ENCODE measurements at places on chromosomes 2 and 18.

DNA sequence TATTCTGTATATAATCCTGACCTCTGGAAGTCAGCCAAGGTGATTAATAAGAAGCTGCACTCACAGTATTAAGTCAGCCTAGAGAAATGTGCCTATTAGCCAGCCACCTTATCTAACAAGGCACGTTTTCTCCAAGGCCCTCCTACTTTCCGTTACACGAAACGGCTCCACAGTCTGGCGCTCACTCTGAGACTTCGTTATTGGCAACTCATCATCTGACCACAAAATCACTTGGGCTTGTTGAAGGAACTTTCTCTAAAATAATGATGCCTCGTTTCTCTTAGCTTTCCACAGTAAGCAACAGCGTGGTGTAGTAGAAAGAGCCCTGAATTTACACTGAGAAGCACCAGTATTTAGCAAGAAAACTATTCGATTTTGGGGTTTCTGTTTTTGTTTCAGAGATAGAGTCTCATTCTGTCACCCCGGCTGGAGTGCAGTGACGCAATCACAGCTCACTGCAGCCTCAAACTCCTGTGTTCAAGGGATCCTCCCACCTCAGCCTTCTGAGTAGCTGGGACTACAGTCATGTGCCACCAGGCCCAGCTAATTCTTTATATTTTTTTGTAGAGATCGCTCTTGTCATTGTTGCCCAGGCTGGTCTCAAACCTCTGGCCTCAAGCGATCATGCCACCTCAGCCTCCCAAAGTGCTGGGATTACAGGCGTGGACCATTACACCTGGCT, 53.6 kb upstream of the SLC14A1 start:
- no peak for DNase-seq

- DNase-seq, result no peak
Measured at GRCh38 chr18:2948038-2948437, 64.9 kb downstream of the LPIN2 start.

GRCh38 chr2:67825476-67825875, 237.3 kb downstream of the C1D start:
- no peak for DNase-seq

DNA sequence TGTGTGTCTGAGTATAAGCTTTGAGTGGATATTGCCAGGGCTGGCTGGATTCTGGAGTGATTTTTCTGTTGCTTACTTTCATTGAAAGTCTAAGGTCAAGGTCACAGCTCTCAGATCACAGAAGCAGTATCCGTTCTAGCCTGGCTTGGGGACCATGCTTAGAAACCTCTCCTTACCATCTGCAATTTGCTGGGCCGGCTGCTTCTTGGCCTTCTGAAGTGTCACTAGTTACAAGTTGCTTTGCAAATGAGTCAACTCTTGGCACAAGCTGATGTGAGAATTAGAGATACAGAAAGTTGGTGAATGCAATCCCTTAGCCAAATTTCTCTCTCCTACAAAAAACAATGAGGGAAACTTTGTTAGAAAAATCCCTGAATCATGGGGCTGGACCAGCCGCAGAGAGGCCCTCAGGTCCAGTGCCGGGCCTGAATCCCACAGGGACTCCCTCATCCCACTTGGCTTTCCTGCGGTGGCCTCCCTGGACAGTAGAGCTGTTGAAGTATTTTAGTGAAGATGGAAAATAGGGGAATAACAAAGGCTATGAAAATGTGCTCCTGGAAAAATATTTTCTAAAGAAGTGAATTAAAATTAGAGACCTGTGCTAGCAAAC, 92.7 kb upstream of the CNGA3 start:
- DNase-seq, result no peak

DNA sequence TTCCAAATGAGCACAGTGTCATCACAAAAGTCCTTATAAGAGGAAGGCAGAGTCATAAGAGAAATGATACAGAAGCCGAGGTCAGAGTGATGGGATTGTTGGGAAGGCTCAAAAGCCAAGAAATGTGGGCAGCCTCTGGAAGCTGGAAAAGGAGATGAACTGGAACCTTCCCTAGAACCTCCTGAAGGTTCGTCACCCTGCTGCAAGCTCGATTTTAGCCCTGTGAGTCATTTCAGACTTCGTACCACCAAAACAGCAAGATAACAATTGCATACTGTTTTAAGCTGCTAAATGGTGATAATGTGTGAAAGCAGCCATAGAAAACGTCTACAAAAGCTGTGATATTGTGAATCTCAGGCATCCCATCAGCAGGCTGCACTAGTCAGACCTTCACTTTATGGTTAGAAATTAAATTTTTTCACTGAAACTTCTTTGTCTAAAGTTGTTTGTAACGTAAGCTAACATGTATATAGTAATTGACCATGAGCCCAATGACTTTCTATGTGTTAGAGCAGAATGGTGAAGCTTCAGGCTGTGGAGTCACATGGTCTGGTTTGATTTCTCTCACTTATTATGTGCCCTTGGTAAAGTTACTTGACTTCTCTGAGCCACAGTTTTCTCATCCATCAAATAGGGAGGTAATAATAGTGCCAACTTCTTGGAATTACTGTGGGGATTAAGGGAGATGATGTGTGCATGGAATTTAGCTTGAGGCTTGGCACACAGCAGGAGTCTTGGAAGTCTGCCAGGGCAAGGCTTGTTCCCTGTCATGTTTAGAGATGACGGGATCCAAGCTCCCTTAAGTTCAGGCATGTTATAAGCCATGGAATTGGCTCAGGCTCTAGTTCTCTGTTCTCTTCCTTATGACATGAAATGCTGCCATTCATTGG, 132.0 kb upstream of the CCDC195 start:
- peak; percentile 98 for DNase-seq

DNA sequence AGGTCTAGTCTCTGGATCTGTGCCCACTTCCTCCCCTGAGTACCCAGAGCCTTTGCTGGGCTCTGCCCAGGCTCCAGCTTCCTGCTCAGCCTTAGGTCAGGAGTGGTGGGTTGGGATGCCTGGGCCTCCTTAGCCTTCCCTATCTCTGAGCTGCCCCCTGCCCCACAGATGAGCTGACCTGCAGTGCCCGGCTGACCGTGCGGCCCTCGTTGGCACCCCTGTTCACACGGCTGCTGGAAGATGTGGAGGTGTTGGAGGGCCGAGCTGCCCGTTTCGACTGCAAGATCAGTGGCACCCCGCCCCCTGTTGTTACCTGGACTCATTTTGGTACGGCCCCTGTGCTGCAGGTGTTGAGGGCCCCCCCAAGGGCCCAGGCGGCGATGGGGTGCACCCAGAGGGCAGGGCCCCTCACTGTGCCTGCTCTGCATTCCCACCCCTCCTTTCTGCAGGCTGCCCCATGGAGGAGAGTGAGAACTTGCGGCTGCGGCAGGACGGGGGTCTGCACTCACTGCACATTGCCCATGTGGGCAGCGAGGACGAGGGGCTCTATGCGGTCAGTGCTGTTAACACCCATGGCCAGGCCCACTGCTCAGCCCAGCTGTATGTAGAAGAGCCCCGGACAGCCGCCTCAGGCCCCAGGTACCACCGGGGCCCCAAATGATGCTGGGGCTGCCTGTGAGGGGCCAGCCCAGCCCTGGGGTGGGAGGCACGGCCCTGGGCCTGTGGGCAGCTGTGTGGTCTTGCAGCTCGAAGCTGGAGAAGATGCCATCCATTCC, 30.1 kb upstream of the GMPPA start:
- DNase-seq, result no peak

GRCh38 chr2:216922175-216922780, 62.4 kb upstream of the TNP1 start:
- peak; percentile 76 for DNase-seq

GRCh38 chr18:9771261-9771976, 63.3 kb downstream of the RAB31 start:
- DNase-seq, result peak; percentile 34

- no peak for DNase-seq
Measured at GRCh38 chr2:240457223-240458043, 22.0 kb downstream of the GPC1 start.

DNA sequence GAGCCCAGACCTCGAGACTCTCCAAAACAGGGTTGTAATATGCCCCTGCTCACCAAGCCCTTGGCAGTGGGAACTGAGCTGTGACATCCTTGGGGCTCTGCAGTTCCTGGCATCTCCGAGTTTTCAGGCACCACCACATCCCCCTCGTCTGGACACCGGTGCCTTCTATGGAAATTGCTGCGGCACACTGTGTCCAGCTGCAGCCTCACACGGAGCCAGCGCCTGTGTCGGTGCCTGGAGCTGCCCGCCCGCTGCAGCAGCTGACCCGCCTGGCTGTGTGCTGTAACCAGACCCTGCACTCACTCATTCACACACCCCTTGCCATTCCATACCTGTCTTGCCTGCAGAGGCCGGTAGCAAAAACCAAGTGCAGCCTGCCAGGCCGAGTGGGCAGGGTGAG, 11.8 kb downstream of the IWS1 start:
- no peak for DNase-seq

GRCh38 chr2:109197491-109198418, 68.8 kb downstream of the SH3RF3 start:
- no peak for DNase-seq

- DNase-seq, result no peak
Measured at GRCh38 chr2:72293620-72294019, 146.0 kb upstream of the CYP26B1 start.

- no peak for DNase-seq
Measured at GRCh38 chr18:60996326-60996725, 336.9 kb upstream of the CDH20 start.

DNA sequence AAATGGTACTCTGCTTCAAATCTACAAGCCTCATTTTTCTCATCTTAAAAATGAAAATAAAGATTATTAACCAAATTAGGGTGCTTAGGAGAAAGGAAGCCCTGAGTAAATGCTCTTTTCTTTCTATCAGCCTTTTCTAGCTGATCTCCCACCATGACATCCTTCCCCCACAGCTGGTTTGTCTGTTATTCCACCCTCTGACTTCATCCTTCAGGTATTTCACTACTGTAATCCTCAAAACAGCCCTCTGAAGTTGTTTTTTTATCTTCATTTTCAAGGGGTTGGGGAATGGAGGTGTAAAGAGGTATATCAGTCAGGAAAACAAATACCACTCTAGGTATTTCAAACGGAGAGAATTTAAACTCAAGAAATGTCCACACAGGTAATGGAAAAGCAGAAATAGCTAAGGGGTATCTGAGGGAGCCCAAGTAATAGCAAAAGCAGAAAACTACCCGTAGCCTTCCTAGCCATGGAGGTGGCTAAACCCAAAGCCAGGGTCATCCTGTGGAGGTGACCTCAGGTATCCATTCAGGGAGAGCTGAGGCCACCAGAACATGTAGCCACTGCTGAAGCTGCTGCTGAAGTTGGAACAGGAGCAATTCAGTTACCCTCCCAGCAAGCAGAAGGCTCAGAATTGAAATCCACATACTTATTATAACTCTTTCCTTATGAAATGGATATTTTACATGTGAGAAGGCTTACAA, 990.9 kb upstream of the ACVR2A start:
- peak; percentile 69 for DNase-seq

DNA sequence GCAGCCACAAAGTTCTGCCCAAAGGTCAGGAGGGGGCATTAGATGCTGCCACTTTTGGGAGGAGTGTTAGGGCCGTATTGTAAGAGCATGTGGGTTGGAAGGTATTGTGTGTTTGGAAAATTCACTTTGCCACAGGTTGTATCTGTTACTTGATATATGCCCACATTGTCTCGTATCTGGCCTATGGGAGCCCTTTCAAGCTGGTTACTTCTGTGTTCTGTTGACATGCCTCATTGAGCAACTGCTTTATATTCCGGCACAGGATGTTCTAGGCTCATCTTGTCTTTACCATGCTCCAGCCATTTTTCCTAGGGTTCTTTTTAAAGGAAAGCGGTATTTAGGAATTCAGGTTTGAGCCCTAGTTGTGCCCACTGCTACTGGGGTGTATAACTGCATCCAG, 6.0 kb downstream of the ADNP2 start:
- DNase-seq, result no peak

GRCh38 chr2:317501-318424, 29.9 kb upstream of the ALKAL2 start:
- no peak for DNase-seq

DNA sequence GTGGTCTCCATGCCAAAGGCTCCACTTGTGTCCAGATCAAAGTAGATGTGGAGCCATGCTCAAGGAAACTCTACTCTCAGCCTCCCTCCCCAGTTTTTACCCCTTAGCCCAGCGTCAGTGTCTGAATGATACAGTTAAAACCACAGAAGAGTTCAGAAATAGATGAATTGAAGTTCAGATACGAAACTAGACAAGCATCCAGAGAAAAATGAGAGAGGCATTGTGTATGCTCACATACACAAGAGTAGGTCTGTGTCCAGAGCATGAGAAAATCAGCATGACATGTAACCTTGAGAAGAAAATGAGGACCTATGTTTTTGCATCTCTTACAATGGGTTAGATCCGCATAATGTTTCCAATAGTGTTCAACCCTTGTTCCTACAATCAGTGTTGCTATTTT, 612.8 kb upstream of the PKDCC start:
- no peak for DNase-seq

GRCh38 chr2:161913865-161914264, 160.2 kb downstream of the DPP4 start:
- no peak for DNase-seq

GRCh38 chr2:217451666-217452065, 551.1 kb downstream of the TNS1 start:
- DNase-seq, result peak; percentile 88

DNA sequence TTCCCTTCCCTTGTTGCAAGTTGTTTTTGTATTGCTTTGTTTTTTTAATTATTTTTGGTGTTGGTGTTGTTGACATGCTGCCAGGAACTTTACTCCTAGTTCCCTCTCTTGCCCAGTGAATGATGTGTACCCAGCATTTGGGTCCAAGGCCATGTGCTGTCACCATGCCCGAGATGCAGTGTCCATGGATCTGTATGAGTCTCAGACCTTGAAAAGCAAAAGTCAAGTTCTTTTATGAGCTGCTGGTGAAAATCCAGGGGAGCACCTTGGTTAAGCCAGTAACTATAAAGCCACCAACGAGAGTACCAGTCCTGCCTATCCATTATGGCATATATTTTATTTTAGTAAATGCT, 236.4 kb downstream of the BCL11A start:
- no peak for DNase-seq

GRCh38 chr18:48159816-48160215, 229.4 kb upstream of the SMAD2 start:
- no peak for DNase-seq

GRCh38 chr2:156837635-156838370, 401.6 kb downstream of the GPD2 start:
- DNase-seq, result peak; percentile 71

GRCh38 chr2:199757233-199757870, 93.6 kb downstream of the FTCDNL1 start:
- no peak for DNase-seq

DNA sequence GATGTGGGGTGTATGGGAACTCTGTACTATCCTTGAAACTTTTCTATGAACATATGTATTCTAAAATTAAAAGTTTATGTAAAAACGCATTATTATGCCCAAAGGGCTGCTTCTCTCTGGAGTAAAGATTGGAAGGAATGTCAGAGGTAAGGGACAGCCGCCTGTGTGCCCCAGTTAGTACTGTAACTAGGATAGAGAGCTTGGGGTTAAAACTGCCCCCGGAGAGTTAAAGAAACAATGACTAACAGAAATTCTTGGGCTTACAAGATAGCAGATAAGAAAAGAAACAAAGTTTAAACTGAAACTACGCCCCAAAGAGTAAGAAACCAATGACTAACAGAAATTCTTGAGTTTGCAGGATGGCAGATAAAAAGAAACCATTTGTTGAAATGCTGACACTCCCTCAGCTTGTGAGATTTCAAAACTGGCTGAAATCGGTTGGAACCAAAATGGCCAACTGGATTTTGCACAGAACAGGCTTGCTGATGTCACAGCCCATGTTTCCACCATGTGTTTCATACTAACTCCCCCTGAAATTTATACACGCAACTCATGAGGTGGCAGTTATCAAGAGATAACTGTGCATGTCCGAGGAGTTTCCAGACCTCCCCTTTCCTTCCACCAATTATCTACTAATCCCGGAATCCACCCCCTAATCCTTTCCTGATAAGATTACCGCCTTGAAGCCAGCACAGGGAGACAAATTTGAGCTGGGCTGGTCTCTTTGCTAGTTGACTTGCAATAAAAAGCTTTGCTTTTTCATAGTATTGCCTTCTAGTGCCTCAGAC, 8.7 kb upstream of the TXNDC2 start:
- peak; percentile 8 for DNase-seq
